ENCODE measurements at places on chromosomes 3 and 15. TPM values are rescaled to one million over a fixed set of nuclear protein-coding genes. Genes with fewer than 3 reads are reported as not detected.

The ASB14 gene
- not detected for total RNA-seq

The CD200R1 gene
- total RNA-seq = 0.14 TPM

The HDGFL3 gene
- 32.2 TPM for total RNA-seq

The MESP2 gene
- not detected for total RNA-seq

The HRG gene
- total RNA-seq = not detected

The CGNL1 gene
- 0.72 TPM for total RNA-seq

The EOMES gene
- total RNA-seq = not detected

The GP5 gene
- under 0.01 TPM for total RNA-seq

The UROC1 gene
- not detected for total RNA-seq

The CSPG4 gene
- total RNA-seq = 15.3 TPM

The TFG gene
- 129 TPM for total RNA-seq

The CHRNA5 gene
- total RNA-seq = 2.0 TPM

The TNFAIP8L3 gene
- 2.9 TPM for total RNA-seq

The ARHGAP11A gene
- total RNA-seq = 3.5 TPM

Measured in placental pericyte (primary cell).